Stimulated activated CD8-positive, alpha-beta memory T cell treated with anti-CD3 and anti-CD28 coated beads, Interleukin-15, amount 100 ng/mL, for 48 hours (primary cell): ENCODE measurements at places on chromosomes 2 and 18.

GRCh38 chr2:7634409-7634808, 717.2 kb downstream of the RNF144A start:
- no peak for DNase-seq

- no peak for DNase-seq
These were observed 84.3 kb downstream of the EFEMP1 start for GRCh38 chr2:55839182-55839819.

GRCh38 chr2:120920454-120921148, 184.9 kb downstream of the GLI2 start:
- DNase-seq, result no peak

DNA sequence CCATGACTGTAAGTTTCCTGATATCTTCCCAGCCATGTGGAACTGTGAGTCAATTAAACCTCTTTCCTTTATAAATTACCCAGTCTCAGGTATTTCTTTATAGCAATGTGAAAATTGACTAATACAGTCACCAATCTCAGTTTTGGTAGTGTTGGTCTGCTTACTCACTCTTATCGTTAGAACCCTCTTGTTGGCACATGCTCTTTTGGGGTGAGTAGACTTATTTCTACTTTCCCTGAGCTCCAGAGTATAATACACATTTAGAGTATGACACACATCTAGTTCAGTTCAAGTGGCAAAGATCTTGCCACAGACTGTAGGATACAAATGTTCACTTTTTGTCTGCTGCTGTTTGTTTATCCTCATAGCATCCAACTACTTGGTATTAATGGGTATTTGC, 347.5 kb upstream of the CELF4 start:
- DNase-seq, result no peak

GRCh38 chr2:14322306-14322705, 310.2 kb upstream of the LRATD1 start:
- DNase-seq, result no peak

DNA sequence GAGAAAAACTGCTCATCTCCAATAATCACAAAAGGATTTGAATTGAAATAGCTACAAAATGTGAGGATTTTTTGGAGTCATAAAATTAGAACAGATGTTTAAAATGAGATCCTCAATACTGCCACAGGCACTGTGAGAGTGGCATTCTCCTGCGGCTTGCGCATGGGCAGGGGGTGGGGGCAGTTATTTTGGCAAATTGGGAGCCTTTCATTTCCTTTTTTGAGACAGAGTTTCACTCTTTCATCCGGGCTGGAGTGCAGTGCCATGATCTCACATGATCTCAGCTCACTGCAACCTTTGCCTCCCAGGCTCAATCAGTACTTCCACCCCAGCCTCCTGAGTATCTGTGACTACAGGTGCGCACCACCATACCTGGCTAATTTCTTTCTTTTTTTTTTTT, 42.4 kb downstream of the POMC start:
- no peak for DNase-seq

- no peak for DNase-seq
These were observed 54.7 kb downstream of the BIN1 start for GRCh38 chr2:127052057-127052770.

DNA sequence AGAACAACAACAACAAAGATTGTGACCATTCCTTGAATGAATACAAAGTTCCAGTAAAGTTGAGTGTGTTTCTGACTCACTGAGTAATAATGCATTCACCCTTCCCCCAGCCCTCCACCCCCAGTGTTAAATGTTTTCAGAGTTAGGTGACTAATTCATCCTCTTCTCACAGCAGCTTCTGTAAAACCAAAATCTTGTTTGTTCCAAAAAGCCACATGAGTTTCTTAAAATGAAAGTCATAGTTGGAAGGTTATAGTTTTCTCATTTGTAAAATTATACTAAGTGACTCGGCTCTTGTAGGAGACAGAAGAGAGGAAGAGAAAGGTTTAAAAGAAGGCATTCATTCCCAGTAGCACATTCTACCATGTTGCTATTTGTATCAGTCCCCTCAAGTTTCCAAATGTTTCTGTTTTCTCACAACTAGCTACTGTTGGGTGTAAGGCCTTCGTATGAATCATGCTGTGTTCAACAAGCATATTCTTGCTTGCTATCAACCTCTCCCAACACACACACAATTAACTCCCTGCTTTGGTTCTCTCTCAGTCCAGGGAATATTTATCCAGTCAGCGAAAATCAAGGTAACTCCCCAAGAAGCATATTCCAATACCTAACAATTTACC, 75.3 kb downstream of the MBD2 start:
- DNase-seq, result peak; percentile 48

DNA sequence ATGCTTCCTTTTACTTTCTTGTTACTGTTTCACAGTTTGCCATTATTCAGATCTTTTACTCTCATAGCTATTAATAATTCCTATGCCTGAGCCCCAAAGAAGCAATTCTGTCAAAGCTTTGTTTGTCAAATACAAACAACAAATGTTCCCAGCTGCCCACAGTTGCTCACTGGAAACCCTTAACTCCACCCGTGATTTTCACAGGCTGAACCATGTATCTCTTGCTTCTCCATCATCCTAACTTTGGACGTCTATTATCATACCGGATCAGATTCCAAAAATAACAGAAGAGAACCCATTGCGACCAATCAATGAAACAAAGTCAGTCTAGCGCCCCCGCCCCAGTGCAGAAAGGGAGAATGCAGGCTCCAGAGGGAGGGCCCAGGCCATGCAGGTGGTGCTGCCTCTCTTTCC, 24.2 kb downstream of the COLEC12 start:
- DNase-seq, result no peak

- no peak for DNase-seq
These were observed 24.5 kb downstream of the CRACDL start for GRCh38 chr2:98911376-98912154.

GRCh38 chr2:12457831-12458230, 258.9 kb upstream of the TRIB2 start:
- DNase-seq, result no peak

GRCh38 chr2:193943406-193943960, 1713.5 kb upstream of the SLC39A10 start:
- DNase-seq, result no peak

GRCh38 chr2:217756375-217757107, 246.3 kb downstream of the TNS1 start:
- peak; percentile 59 for DNase-seq

DNA sequence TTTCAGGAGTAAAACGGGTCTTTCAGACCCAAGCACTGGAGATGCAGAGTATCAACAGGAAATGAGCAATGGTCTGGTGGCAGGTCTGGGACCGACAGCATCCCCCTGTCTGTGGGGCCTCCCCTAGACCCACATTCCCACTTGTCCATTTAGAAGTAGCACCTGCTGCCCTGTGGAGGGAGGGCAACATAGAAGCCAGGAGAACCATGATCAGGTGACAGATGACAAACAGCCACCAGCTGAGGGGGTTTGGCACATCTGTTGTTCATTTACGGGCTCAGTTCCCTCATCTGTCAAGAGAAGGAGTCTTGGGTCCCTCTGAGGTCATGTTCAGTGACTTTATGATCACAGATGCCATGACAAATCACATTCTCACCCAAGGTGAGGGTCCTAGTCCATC, 77.9 kb upstream of the SLC66A3 start:
- DNase-seq, result no peak

DNA sequence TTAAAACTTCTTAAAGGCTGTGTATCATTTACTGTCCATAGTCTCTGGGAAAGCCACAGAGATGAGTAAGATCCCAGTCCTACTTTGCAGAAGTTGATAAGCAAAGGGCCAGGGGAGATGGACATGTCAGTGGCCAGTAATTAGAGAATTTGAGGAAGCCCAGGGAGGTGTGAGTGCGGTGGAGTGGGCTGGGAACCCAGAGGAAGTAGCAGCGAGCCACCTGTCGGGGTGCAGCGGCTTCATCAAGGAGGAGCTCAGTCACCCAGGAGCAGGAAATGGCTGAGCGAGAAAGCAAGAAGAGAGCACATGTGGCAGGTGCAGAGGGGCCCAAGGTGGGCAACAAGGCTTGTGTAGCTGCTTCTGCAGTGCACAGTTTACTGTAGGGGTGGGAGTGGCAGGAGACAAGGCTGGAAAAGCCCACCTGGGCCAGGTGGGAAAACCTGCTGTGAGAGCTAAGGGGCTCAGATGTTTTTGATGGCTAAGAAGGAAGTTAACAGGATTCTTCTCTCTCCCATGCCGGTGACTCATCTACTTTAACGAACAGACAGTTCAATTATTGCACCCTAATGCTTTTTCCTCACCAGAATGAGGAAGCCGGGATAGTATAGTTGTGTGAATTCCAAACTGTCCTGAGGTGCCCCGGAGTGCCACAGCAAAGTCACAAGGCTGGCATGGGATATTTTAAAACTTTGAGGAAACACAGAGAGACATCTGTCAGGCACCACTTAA, 34.8 kb upstream of the MGAT5 start:
- DNase-seq, result no peak

DNA sequence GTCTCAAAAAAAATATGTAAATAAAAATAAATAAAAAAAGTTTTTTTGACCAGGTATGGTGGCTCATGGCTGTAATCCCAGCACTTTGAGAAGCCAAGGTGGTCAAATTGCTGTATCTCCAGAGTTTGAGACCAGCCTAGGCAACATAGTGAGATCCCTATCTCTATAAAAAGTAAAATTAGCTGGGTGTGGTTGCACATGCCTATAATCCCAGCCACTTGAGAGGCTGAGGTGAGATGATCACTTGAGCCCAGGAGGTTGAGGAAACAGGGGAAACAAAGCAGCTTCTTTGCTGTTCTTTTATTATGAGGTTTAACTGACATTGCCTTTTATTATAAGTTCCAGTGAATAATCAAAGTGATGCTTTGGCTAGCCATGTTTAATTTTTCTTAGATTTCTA, 25.0 kb downstream of the ACTR2 start:
- DNase-seq, result no peak

GRCh38 chr2:111688482-111688881, 195.5 kb downstream of the ANAPC1 start:
- no peak for DNase-seq

DNA sequence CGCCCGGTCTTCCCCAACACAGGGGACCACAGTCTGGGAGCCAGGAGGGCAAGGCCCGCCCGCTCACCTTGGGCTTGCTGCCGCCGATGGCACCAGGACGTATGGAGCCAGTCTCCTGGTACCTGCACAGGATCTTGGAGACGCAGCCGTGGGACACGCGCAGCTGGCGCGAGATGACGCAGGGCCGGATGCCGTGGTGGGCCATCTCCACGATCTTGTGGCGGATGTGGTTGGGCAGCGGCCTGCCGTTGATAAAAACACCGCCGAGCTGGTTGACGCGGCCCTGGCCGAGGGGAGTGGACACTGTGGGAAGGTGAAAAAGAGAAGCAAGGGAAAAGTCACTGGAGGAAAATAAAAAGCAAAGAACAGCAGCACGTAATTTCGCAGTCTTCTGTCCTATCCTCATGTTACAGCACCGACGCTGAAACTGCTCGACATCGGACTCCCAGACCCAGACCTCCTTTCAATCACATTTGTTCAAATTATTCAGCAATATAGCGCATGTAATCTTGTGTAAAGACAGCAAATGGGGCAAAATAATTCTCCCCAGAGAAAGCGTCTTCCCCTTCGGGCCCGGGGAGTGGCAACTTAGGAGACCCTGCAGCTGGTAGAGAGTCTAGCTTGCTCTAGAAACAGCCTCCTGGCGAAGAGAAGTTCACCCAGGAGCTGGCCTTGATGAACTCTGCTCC, 1.7 kb downstream of the PAX3 start:
- DNase-seq, result no peak

GRCh38 chr2:86518481-86518880, 44.8 kb downstream of the CHMP3 start:
- no peak for DNase-seq

DNA sequence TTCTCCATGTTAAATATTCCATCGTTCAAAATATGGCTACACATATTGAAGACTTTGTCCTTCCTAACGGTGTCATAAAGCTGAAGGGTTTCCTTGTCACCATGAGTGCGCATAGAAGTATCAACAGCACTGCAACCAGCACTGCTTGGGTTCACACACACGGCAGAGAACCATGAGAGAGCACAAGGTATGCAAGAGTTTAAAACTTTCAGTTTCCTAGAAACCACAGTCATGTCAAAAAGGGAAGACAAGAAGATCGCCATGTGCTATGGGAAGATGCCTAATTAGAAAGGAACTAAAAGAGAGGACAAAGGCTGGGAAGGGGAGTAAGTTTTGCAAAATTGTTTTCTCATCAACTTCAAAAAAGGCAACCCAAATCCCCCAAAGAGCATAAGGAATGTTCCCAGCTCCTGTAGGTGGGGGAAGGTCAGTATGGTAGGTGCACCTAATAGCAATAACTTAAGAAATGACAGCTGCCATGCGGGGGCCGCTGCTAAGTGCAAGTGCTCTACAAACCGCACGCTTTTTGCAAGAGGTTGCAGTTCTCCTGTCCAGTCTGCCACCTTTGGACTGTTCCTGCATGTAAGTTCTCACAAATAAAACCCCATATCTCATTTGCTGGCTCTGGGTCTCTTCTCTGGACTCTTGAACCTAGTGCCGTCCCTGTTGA, 136.8 kb downstream of the TMEM163 start:
- no peak for DNase-seq

GRCh38 chr2:11373096-11373495, 28.7 kb upstream of the ROCK2 start:
- DNase-seq, result no peak
